ENCODE measurements at places on chromosomes 16 and 17.

- no peak for DNase-seq
Observed at GRCh38 chr16:71441348-71442050, 355 bp downstream of the TLE7 start.

GRCh38 chr17:50311483-50311882 lies 34.4 kb upstream of the XYLT2 start:
- DNase-seq: no peak

GRCh38 chr17:47239967-47240651 lies 13.5 kb upstream of the ITGB3 start:
- DNase-seq: no peak

DNA sequence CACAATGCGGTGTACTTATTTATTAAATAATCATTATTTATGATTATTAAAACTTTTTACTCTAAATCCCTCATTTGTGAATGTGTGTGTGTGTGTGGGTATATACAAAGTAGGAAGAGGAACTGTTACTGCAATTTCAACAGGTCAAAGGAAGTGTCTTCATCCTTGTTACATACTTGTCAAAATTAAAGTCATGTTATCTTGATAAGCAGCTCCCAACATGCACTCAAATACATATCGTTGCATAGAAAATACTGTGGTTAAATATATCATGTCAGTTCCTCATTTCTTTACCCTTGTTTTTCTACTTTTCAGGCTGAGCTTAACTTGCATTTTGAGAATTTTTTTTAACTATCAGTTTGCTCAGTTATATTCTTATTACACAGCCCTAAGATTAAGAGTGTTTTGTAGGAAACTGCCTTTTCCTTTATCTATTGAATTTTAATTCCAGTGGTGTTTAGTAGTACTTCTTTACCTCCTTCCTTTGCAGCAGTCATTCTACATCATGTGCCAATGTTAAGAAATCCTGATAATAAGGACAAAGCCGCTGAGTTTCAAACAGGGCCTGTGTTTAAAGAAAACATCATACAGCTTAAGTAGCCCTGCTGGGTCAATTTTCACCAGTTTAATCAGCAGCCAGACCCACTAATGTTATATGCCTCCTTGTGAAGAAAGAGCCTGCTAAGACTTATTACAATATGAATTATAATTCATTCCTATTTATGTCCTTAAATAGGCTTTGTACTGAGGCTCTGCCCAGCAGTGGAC lies 7.2 kb downstream of the EFCAB5 start:
- DNase-seq: no peak

GRCh38 chr17:4504188-4504587 lies 5.5 kb downstream of the SPNS2 start:
- DNase-seq: no peak

Measured in renal pelvis (tissue), 12 donors.